ENCODE measurements at places on chromosomes 6 and 20.
A peak's percentile ranks its signal among the peaks of the same experiment; 100 is the strongest.

GRCh38 chr20:57735831-57736737, 26.3 kb upstream of the PMEPA1 start:
- DNase-seq: no peak

GRCh38 chr6:90297867-90298381, 1.3 kb upstream of the BACH2 start:
- DNase-seq: no peak

GRCh38 chr6:46690141-46690755, 2.6 kb downstream of the TDRD6 start:
- DNase-seq: no peak

GRCh38 chr6:83827050-83827449, 26.1 kb upstream of the RIPPLY2 start:
- DNase-seq: no peak

- no peak for DNase-seq
These were observed 88.9 kb downstream of the SLC16A10 start for GRCh38 chr6:111176038-111176759.

- DNase-seq: no peak
These were observed 219.8 kb upstream of the ARID1B start for GRCh38 chr6:156557251-156557910.

- DNase-seq: no peak
These were observed 391.7 kb upstream of the SPTLC3 start for GRCh38 chr20:12617076-12617475.

DNA sequence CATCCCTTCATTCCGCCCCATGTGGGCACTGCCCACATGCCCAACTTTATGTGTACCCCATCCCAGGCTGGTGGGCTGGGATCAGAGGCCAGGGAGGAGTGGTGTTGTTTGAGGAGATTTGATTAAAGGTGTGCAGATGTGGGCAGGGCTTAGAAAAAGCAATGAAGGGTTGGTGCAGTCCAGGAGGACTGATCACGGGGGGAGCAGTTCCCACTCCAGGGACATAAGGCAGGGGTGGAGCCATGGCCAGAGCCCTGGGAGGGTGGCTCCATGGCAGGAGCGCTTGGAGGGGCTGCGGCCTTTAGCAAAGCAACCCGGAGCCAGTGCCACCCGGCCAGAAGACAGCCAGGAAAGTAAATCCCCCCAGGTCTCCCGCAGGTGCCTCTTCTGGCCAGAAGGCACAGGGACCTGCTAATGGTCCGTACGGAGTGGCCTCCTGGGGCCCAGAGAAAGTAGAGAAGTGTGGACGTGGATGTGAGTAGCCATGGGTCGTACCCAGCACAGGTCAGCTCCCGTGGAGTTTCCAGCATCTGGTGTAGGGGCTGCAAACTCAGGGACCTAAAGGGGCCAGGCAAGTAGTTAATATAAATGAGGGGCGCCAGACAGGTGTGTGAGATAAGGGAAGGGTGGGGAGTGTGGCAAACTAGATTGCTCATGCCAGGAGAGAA, 62.1 kb upstream of the APCDD1L start:
- DNase-seq: no peak

DNA sequence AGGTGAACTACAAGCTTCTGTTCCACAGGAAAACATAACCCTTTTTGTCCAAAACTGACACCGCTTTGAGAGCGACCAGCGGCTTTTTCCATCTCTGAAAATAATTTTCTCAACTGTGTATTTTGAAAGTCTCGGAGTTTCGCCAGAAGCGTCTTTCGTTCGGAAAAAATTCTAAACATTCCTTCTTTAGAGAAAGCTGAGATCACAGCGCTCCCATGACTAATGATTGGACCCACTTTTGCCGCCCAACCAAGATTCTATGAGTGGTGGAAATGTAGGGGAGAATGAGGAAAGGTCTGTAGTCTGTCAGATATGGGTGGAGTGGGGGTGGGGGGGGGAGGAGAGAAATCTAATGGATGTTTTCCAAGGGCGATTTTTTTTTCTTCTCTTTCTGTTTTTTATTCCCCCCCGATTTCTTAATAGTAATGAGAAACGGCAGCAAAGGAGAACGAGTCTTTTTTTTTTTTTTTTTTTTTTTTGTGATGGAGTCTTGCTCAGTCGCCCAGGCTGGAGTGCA, 189.3 kb downstream of the TRIM27 start:
- no peak for DNase-seq

GRCh38 chr6:167151648-167152047, 6.1 kb downstream of the GPR31 start:
- DNase-seq: no peak

DNA sequence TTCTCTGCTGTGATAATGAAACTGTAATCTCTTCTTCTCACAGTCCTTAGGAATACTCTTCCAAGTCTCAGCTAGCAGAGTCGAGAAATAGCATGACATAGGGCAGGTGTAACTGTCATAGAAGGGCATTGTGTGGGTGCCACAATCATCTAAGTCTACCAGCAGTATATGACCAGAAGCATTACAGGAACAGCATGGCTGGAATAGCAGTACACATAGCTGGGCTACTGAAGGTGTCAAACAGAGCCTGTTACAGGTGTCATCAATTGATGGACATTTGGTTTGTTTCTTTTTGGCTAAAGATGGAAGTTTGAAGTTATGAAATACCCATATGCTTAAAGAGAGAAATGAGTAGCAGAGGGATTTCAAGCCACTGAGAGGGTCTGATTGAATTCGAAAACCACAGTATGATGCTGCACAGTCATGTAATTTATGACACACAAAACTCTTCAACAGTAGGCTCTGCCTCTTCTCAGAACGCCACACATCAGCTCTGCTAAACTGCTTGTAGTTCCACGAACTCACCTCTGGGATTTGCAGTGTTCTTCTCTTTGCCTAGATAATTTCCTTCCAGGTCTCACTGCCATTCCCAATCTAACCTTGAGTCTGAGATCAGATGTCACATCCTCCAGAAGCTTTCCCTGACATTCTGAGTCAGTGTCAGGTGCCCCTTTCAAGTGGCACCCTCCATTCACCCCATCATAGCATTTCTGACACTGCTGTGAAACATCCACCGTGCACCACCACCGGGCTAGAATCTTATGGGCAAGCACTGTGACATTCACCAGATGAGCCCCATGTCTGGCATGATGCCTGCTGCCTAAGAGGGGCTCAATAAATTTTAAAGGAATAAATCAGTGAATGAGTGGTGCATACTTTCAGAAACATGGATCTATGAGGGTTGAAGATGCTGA, 151.0 kb downstream of the ADAT2 start:
- DNase-seq: no peak

GRCh38 chr6:47075168-47075567, 33.0 kb upstream of the ADGRF1 start:
- no peak for DNase-seq

DNA sequence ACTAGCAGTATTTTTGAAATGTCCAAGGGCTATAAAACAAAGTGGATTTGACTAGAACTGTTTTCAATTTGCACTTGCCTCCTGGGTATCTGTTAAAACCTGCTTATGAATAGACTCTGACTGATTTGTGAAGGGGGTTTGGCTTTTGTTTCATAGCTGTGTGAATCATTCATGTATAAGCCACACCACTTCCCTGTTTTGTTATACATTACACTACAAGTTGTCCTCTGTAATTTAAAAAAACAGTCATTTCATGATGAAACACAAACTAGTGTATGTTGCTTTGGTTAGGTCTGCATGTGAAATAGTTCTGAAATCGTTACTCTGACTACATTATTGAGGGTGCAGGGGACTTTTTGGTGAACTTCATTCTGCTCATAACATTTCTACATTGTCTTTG, 121.7 kb downstream of the NKAIN2 start:
- peak; percentile 0 for DNase-seq

GRCh38 chr6:140897804-140898573, 1234.7 kb upstream of the GJE1 start:
- no peak for DNase-seq

DNA sequence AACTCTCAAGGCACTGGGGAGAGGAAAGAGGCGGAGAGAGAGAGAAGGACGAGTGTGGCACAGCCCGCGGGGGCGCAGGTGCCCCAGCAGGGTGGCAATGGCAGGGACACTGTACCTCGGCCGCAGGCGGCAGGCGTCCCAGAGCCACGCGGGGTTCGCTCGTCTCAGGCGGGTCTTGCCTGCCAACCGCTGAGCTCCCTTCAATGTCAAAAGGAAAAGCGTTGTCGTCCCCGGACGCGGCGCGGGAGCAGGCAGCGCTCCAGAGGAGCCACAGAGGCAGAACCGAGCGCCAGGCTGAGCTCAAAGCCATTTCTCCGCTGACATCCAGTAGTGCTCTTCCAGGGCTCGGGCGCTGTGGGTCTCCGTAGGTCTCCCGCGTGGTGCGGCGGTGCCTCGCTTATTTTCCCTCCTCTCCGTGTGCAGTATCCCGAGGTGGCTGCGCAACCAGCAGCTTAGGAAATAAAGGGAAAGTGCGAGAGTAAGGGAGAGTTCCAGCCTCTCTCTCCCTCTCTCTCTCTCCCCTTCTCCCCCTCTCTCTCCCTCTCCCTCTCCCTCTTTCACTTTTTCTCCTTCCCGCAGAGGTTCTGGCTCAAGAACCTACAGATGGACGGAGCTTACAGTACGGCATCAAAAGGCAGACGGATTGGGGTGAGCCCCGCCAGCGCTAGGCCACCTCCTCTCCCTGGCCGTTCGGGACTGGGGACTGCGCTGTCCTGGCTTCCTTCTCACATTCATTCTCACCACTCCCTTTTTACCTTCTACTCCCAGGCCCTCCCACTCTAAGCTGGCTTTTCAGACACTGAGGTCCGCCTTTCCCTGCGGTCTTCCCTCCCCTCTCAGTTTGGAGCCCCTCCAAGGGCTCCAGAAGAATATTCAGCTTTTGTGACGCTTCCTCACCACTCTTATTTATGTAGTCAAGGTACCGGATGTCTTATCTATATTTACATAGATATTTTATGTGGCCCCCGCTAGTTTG, at the start of gene LAMA4:
LAMA4 (minus strand) TSS at position 727 of the 976 bp plus-strand sequence; CDS start at position 310, 417 bp downstream.
- DNase-seq: no peak

- no peak for DNase-seq
These were observed 158.7 kb upstream of the JARID2 start for GRCh38 chr6:15087186-15087589.

- DNase-seq: no peak
These were observed 26.0 kb downstream of the HDDC2 start for GRCh38 chr6:125275779-125276178.

- no peak for DNase-seq
These were observed 5.4 kb upstream of the IER3 start for GRCh38 chr6:30749554-30750378.

DNA sequence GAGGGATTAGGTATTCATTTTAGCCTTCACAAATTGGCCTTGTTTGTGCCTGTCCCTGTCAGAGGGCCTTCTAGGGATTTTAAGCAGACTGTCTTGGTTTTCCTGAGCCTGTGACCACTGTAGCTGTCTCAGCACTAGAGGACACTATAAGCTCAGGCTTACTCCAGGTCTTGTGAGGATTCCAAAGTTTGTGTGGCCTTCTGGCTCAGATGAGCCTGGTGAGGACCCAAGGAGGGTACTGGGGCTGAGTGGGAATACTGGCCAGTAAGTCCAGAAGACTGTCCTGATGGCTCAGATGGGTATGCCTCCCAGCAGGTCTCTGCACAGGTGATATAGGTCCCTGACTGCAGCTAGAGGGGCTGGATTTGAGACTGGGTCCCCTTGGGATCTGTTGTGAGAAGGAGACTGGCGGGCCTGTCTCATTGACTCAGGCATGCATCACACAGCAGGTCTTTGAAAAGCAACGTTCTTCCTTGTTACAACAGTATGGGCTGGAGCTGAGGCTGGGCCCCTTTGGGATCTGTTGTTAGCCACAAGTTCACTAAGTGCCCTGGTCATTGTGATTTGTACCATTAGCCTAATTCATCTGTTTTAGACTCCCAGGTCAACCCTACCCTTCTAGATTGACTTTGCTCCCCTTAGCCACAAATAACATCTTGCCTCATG, 26.3 kb upstream of the TFB1M start:
- DNase-seq: no peak

- no peak for DNase-seq
These were observed 118.3 kb downstream of the RALGAPA2 start for GRCh38 chr20:20594171-20594530.

DNA sequence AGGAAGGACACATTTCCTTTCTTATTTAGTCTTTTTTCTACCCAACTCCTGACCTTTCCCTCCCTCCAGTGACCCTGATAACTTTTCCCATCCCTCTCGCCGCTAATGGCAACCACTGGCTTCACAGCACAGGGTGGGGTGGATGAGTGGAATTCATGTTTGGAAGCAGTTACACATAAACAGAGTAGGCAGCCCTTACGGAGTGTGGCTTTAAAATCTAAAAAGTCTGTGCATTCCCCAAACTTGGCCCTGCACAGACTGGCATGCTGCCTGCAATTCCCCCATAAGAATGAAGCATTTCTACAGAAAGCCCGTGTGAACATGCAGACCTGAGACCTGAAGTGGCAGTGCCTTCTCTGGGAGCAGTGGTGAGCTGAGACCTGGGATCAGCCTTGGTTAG, 275.9 kb upstream of the PRND start:
- no peak for DNase-seq

DNA sequence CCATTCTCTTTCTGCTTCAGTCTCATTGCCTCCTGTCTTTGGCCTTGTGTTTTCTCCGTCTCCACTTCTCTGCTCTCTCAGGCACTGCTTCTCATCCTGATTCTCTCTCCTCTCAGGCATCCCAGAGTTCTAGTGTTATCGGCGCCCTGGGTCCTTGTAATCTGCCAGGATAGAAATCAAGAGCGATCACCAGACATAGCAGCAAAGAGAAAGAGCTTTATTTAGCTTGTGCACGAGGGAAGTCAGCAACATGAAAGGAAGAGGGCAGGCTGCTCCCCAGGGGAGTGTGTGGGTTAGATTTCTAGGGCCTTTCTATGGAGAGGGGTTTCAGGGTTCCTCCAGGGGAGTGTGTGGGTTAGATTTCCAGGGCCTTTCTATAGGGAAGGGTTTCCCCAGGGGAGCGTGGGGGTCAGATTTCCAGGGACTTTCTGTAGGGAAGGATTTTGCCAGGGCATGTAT, 32.5 kb downstream of the SUN5 start:
- DNase-seq: no peak

DNA sequence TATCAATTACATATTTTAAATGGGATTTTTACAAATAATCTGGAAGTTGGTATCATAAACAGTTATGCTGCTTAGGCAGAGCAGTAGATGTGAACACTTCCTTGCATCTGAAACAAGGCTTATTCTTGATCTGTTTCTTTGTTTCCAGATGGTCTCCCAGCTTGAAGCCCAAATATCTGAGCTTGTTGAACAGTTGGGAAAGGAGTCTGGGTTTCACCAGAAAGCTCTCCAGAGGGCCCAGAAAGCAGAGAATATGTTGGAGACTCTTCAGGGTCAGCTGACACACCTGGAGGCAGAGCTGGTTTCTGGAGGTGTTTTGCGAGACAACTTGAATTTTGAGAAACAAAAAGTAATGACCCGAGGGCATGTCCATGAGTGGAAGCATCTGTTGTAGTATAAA, 91.9 kb downstream of the CCDC170 start:
- DNase-seq: no peak

- DNase-seq: no peak
These were observed 10.0 kb downstream of the BPHL start for GRCh38 chr6:3128356-3129108.

DNA sequence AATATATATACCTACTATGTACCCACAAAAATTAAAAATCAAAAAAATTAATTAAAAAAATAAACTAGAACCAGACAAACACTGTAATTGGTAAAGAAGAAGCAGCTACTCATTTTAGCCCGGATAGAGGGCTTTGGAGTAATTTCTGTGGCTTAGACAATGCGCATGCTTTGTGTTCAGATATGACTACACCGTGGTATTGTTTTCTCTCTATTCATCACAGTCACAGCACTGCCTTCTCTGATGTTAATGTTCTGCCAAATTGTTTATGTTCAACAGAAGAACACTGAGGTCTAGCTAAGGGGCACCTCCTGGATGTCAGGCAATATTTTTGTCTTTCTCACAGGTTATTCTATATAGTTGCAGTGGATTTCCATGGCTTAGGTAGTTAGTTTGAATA, 77.5 kb upstream of the GJE1 start:
- DNase-seq: no peak

GRCh38 chr6:54719131-54719530, 127.4 kb upstream of the FAM83B start:
- DNase-seq: no peak

All from GM19239 (cell line).